Memory B cell (primary cell): ENCODE measurements at places on chromosomes 6 and 20.

DNA sequence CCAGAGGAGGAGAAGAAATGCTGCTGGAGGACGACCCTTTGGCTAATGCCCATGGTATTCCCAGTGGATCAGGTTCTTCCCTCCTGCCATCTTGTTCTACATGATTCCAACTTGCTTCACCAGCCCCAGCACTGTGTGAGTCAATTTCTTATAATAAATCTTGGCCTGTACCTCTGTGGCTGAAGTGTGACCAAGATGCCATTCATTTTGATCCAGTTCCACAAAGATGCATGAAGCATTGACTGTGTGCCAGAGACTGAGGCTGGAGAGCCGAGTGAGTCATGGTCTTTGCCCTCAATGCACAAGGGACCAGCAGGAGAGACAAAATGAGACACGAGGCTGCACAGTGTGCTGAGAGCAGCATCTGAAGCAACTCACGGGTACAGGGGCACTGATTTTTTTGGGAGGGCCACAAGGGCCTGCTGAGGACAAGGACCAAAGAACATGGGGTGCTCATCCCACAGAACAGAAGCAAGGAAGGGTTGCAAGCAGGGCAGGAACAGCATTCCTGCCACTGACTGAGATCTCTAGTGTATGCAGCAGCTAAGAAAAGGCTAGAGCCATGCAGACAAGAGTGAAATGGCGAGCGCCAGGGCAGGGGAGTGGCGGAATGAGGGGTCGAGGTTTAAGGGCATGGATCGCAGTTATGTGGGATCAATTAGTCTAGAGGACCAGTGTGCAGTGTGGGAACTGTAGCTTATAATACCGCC, 207.0 kb downstream of the THBS2 start:
- no peak for DNase-seq

DNA sequence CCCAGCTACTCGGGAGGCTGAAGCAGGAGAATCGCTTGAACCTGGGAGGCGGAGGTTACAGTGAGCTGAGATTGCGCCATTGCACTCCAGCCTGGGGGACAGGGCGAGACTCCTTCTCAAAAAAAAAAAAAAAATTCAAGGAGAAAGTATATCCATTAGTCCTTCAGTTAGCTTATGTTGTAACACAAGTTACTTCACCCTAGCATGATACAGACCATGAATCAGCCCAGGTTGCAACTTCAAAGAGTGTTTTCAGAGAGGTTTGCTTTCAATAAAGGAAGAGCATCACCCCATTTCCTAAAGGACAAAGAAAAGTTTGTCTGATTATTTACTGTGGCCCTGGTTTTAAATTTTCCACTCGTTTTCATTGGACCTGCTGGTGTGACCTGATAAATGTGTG, 73.0 kb downstream of the SERAC1 start:
- no peak for DNase-seq

- DNase-seq: no peak
Observed at GRCh38 chr6:40359808-40360207, 227.4 kb downstream of the LRFN2 start.

GRCh38 chr20:24296477-24297261, 172.8 kb upstream of the SYNDIG1 start:
- no peak for DNase-seq

DNA sequence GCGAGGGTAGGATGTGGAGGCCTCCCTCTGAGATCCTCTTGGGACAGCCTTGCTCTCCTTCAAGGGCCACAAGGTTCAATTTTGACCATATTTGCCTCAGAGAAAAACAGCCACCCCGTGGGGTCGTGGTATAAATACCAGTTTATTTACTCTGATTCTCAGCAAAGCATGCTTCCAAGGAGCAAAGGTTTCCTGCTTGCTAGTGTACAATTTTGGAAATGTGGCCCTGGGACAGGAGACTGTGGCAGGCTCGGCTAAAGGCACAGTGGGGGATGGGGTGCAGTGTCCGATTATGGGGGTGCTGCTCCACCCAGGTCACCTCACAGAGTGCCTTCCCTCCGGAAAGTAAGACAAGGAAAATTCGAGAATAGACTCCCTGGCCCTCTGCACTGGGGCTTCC, 31.1 kb downstream of the RBM38 start:
- DNase-seq: no peak
